CD4-positive, alpha-beta T cell treated with Interleukin-1 beta for 1 hour (primary cell): ENCODE measurements at places on chromosomes 2 and 18.

DNA sequence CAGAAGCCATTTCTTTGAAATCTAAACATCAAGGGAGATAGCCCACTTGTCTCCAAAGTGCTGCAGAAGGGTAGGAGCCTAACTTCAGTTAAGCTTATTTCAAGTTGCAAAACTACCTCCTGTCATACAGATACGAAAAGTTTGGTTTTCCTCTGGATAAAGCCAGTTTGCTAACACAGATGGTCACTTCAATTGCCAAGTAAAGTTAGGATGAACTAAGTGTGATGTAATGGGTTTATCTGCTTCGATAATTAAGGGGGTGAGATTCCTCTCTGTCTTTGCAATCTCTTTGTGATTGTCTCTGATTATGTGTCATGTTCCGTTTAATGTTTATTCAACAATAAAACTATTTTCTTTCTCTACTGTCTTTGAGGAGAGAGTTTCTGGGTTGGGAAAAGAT lies 156.4 kb downstream of the SLC39A10 start:
- no peak for DNase-seq

GRCh38 chr2:226794751-226795171 lies 4.9 kb downstream of the IRS1 start:
- DNase-seq = no peak

DNA sequence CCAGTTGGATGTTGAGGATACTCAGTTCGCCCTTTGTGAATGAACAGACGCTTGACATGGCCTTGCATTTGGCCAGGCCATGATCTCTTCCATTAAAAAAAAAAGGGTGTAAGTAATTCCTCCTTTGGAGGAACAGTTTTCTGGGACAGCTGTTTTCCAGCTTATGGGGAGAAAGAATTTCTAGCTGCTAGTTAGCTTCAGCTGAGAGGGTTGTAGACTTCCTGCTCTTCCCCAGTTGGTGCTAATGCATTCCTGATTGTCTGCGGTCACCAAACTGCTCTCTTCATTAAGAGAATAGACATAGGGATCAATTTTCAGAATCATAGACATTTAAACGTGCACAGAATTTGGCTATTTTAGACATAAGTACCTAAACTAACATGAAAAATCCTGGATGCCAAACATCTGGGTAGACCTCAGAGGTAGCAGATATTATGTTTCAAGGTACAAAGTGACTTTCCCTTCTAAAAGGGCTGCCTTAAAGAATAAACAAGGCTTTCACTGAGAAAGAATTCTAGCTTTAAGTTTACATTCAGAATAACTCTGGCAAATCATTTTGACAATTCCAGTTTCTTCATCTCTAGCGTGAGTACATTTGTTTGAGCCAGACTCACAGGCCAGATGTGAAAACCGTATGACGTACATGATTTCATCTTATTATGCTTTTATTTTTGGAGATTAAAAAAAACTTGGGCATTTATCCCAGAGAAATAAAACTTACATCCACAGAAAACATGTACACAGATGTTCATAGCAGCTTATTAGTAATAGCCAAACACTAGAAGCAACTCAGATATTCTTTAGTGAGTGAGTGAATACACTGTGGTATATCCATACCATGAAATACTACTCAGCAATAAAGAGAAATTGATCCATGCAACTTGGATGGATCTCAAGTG lies 71.2 kb downstream of the MAIP1 start:
- no peak for DNase-seq

DNA sequence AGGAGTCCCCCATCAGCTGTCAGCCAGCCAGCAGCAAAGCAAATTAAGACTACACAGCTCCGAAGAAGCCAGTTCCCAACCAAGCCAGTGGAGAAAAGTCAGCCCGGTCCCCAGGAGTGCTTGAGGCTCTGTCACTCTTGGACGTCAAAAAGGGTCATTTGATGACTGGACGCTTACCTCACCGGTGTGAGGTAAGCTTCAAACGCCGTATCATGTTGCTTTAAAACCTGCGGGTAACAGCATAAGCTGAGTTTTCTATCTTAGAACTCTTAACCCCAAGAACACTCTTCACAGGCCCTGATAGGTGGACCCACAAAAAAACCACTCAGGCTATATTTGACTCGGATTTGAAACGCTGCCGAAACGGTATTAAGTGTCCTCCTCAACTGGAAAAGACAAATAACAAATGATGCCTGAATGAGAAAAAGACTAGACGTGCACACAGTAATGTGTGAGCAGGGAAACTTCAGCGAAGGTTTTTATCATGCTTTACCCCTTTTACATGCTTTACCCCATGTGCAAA lies 682 bp upstream of the LNPK start:
- no peak for DNase-seq

DNA sequence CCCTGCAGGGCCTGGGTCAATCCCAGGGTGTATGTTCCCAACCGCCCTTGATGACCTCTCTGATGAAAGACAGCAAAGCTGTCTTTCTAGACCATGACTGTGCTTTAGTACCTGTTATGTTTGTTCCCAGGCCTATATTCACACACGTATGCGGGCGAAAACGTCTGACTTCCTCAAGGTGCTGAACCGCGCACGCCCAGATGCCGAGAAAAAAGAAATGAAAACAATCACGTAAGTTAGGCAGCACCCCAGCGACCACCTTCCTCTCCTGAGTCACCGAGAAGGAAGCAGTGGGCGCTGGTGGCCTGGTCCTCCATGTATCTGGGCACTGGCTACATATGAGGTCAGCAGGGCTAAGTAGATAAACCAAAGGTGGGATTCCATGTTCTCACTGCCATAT lies 11.1 kb upstream of the GPBAR1 start:
- DNase-seq = no peak

GRCh38 chr2:102063941-102064678 lies 72.3 kb downstream of the IL1R2 start:
- no peak for DNase-seq

DNA sequence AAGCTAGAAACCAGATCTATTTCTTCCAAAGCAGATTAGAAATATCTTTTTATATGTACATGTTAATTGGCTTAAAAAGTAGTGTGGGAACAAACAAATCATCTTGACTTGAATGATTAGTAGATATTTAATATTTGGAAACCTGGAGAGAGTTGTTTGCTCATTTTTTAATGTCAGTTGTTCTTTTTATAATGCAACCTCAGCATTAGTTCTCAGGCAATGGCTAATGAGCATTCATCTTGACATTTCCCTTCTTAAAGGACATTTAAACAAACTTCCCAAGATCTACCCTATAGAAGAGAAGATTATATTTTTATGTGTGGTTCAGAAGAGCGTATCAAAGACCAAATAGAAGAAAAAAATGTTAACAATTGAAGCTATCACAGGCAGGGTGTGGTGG lies 334.0 kb downstream of the CTNNA2 start:
- no peak for DNase-seq

DNA sequence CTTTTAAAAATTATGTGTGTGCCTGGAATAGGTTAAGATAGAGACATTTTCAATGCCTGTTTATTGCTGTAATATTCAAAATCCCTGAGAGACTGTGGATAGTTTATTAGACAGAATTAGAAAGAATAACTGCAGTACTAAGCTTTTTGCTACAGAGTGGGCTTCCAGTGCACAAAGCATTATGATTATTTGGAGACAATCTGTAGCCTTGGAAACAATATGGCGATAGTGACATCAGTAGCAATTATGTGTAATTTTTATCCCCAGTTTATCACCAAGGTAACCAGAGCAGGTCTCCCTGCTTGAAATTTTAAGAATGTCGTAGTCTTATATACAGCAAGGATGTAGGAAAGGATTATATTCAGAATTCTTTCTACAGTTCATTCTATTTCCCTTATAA lies 100.0 kb downstream of the MYO3B start:
- no peak for DNase-seq

DNA sequence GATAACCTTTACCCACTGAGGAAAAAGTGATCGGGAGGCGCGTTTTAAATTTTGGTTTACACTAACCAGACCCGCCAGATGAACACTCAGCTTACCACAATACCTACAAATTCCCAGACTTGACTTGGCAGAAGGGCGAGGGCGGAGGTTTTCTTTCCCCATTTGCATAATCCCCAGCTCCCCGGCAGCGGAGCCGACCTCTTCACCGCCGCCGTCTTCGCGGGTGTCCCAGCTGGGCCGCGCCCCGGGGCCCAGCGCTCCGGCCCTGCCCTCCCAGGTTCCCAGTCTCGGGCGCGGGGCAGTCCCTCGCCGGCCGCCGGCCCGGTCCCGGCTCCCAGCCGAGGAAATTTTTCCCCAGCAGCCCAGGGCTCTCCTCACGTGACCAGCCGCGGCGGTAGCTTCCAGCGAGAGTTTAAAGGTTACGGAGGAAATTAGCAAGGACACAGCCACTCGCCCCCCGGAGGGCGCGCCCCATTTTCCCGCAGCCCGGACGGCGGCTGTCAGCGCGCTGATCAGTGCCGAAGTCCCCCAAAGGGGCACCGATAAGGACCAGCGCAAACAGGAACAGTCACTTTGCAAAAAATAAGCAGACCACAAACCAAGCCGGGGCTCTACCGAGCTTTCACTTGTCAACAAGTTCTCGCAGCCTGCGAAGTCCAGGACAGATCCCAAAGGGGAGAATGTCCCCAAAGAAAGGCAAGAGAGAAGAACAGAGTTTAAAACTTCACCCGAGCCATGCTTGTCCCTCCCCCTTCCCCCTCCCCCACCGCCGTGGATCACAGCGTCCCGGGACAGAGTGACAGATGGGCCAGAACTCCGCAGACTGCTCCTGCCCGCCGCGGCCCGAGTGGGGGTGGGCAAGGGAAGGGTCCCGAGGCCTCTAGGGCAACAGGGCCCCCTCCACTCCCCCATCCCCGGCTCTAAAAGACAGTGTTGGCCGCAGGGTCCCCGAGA lies 1.3 kb upstream of the PRKCE start:
- DNase-seq = peak; percentile 46

DNA sequence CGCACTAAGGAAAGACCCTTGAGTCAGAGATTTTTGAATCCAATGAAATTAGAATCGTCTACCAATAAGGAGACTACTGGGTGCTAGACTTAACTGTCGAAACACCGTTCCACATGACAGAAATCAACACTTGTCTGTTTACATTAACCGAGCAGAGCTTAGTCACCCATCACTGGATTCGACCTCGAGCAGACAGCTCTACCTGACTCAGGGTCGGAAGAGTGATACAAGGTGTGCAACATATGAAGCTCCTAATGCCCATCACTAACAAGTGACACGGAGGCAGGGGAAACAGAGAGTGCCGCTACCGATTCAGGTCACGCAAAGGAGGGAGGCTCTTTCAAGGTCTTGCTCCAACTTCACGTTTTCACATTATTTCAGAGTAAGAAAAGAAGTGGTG lies 54.2 kb upstream of the FZD5 start:
- no peak for DNase-seq

GRCh38 chr18:13381331-13381730 lies 162.8 kb downstream of the LDLRAD4 start:
- DNase-seq = no peak

- DNase-seq = no peak
Observed at GRCh38 chr2:145323512-145323911, 803.6 kb upstream of the ZEB2 start.

- no peak for DNase-seq
Observed at GRCh38 chr2:202149936-202150335, 76.9 kb downstream of the KIAA2012 start.

DNA sequence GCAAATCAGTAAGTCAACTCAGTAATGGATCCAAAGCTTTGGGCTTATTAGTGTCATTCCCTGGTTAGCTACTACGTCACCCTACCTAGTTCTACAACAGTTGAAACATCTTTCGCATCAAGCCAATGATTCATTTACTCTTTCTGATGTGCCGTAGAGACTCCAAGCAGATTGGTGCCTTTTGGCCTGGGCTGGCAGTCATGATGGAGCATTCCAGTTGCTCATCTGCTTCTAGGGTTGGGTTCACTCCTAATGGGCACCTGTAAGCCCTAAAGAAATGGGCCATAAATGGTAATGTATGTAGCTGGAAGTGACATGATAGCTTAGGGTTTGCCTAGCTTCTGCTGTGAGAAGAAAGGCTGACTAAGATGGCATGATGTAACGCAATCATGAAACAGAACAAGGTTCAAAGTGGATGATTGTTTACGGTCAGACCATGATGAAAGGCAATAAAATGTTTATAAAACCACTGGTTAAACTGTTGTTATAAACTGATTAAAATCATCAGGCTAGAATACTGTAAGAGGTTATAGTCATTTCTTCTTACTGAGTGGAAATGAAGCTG lies 20.4 kb upstream of the CCL20 start:
- DNase-seq = no peak

DNA sequence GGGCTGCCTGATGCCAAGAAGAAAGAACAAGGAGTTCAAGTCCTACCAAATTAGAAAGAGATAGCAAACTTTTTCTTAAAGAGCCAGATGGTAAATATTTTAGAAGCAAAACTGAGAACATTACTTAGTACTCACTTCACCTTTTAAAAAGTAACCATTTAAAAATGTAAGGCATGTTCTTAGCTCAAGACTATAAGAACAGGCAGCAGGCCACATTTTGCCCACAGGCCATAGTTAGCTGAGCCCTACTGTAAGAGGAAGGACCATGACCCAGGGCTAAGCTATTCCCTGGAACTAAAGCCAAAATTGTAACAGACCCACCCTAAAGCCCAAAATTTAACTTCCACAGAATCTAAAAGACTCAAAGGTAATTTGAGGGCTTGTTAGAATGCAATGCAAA lies 31.3 kb downstream of the USP40 start:
- no peak for DNase-seq

DNA sequence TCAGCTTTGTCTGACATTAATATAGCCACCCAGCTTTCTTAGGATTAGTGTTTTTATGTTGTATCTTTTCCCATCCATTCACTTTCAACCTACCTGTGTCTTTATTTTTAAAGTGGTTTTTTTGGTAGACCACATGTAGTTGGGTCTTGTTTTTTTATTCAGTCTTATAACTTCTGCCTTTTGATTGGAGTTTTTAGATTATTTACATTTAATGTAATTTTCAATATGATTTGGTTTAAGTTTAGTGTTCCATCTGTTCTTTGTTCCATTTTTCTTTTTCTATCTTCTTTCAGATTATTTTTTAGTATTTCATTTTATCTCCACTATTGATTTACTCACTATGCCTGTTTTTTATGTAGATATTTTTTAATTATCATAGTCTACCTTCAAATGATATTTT lies 13.1 kb upstream of the MSTN start:
- no peak for DNase-seq

GRCh38 chr2:7844414-7844965 lies 837.4 kb upstream of the ID2 start:
- no peak for DNase-seq

GRCh38 chr2:101041413-101041812 lies 39.3 kb downstream of the RPL31 start:
- DNase-seq = no peak

- no peak for DNase-seq
Observed at GRCh38 chr18:58335821-58336220, 291.8 kb downstream of the NEDD4L start.

DNA sequence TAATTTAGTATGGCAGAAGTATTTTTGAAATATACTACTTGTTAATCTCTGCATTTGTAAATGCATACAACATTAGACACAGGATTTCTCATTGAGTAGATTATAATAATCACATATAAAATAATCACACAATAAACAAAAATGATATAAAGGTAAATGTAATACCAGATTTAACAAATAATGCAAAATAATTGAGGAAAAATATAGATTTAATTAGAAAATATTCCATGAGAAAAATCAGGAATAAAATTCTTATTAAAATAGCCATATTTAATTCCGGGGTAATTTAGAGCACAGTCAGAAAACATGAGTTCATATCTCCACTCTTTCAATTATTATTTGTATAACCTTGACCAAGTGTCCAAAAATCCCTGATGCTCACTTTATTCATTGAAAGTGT lies 385.9 kb upstream of the SYT4 start:
- DNase-seq = no peak

- DNase-seq = no peak
Observed at GRCh38 chr2:185813707-185814106, 75.1 kb downstream of the FSIP2 start.
